ENCODE measurements at places on chromosomes 6 and 20. TPM values are rescaled to one million over a fixed set of nuclear protein-coding genes. Genes with fewer than 3 reads are reported as not detected.
A peak's percentile ranks its signal among the peaks of the same experiment; 100 is the strongest.

DNA sequence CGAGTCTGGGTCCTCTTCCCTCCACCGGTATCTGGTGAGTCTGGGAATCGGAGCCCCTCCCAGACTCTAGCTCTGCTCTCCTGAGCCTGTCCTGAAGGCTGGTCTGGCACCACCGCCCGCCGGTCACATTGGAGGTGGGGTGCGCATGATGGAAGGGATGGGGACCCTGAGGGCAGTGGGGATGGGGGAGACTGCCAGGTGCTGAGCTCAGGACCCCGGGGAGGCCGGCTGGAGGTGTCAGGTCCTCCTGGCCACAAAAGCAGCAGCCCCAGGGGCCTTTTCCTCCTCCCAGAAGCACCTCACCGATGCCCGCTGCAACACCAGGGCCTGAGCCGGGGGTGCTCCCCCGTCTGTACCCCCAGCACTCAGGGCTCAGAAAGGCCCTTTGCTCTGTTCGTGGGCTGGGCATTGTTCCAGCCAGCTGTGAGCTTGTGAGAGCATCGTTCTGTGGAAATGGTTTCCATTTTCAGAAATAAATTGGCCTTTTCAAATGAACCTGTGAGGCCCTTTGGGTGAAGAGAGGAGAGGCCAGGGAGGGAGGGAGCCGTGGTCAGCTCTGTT is 2.5 kb upstream of the NPBWR2 start:
- peak; percentile 30 for DNase-seq

GRCh38 chr20:52963131-52963530 is 9.0 kb upstream of the TSHZ2 start:
- DNase-seq = no peak

- no peak for DNase-seq
These were observed 23.1 kb upstream of the PREX1 start for GRCh38 chr20:48850977-48851299.

DNA sequence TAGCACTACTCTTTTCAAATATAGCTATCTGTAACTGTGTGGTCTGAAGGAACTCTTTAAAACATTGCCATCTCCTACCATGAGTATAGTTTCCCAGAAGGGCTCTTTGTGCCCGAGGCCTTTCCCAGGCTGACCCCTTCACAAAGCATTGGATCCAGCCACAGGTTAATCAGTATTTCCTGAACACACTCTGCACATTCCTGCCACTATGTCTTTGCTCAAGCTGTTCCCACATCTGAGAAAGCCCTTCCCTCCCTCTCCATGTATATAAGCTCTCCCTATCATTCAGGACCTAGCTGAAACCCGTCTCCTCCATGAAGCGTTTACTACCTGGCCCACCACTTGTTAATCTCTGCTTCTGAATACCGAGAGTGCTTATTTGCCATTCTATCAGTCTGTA is 47.8 kb upstream of the PKHD1 start:
- no peak for DNase-seq

DNA sequence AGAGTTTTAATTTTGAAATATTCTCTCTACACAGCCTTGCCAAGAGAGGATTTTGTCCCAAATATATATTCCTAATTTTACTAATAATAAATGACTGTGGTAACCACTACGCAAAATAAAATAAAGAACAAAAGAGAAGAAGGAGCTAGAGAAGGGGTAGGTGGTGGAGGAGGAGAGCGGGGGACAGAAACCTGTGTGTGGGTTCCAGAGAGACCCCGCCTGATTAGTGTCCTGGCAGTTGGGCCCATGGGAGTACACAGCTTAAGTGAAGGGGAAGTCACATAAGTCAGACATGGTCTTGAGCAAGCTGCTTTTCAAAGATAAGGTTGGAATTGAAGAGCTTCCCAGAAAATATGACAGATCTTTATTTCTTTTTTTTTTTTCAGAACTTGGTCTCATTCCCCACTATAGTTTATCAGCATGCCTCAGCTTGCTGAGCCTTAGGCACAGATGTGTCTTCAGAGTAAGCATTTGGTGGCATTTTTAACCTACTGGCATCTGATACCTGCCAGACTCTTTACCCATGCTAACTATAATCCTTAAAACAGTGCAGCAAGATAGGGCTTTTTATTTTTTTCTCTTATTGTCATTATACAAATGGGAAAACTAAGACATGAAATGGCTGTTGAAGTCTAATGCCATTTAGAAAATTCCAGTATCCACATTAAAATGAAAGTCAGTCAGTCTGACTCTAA is 9.6 kb upstream of the RHAG start:
- no peak for DNase-seq

DNA sequence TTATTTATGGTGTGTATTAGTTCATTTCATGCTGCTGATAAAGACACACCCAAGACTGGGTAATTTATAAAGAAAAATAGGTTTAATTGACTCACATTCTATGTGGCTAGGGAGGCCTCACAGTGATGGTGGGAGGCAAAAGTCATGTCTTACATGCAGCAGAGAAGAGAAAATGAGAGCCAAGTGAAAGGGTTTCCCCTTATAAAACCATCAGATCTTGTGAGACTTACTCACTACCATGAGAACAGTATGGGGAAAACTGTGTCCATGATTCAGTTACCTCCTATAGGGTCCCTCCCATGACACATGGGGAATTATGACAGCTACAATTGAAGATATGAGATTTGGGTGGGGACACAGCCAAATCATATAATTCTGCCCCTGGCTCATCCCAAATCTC is 150.0 kb upstream of the AHI1 start:
- no peak for DNase-seq

DNA sequence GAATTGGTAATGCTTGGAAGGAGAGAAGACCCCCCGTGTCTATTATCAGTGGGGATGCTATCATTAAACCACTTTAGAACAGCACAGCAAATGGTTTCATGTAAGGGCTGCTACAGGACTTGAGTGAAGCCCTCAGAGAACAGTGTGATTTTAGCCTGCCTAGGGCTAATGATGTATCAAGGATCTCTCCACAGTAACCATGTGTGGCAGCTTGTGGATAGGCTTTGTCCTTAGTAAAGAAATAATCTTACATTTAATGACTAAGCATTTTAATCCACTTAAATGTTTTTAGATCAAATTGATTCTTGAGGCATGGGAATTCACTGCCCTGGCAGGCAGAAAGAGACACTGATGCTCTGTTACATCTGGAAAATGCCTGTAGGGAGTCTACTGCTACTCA is 495.1 kb downstream of the NKAIN2 start:
- DNase-seq = no peak

DNA sequence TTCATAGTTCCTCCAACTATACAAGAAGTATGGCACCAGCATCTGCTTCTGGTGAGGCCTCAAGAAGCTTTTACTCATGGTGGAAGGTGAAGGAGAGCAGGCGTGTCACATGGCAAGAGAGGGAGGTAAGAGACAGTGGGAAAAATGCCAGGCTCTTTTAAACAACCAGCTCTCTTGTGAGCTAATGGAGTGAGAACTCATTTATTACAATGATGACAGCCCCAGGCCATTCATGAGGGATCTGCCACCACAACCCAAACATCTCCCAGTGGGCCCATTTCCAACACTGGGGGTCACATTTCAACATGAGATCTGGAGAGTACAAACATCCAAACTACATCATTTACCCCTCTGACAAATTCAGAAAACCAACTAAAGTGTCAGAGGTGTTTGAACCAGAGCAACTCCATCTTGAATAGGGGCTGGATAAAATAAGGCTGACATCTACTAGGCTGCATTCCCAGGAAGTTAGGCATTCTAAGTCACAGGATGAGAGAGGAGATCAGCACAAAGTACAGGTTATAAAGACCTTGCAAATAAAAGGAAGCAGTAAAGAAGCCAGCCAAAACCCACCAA is 2.2 kb upstream of the UBD start:
- no peak for DNase-seq

DNA sequence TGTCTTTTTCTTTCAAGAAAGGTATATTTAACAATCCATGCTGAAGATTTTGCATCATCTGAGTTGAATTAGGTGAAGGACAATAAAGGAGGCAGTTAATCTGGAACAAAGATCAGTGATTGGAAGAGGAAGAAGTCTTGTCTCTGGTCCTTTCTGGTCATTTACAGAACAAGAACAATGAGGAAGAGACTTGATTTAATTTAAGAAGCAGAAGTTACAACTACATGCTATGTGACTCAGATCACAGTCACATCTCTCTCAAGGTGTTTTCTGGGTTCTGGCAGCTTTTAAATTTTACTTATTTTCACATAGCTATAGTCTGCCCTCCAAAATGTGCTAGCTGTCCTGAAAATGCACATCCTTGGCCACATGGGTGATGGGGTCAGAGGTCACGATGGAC is 53.5 kb upstream of the DEK start:
- DNase-seq = no peak

- no peak for DNase-seq
These were observed 148.3 kb upstream of the RIN2 start for GRCh38 chr20:19609642-19610223.

GRCh38 chr20:45997187-45997586 is 11.5 kb upstream of the MMP9 start:
- DNase-seq = no peak

- DNase-seq = no peak
These were observed 224.9 kb downstream of the FARS2 start for GRCh38 chr6:5486214-5486613.

DNA sequence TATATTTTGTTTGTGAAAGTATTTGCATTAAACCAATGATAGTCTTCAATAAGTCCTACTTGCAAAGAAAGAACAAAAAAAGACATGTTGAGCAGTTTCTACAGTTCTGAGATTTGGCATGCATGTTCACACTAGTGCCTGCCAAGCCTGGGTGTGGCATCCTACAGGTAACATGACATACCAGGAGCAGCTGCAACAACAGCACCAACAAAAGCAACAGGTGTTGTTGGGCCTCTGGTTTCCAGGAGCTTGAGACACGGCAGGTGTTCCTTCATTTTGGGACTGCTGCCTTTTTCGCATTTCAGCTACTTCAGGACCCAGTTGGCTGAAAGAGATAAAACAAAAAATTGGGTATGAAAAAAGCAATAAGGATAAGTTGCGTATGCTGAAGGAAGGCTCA is 41.2 kb upstream of the MTRF1L start:
- DNase-seq = no peak

DNA sequence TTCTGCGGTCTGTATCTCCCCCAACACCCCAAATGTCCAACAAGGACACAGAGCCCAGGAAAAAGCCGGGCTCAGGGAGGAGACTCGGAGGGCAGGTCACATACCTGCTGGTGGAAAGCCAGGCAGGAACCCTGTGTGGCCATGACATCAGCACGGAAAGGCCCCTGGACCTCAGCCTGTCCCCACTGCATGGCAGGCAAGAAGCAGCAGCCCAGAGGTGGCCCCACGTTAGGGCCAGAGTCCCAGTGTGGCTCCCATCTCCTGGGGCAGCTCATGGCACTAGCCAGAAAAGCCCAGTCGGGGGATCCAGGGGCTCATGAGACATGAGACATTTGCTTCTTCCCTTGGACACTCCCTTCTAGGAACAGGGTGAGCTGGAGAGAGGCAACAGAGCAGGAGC is 258.7 kb downstream of the DLL1 start:
- peak; percentile 21 for DNase-seq

DNA sequence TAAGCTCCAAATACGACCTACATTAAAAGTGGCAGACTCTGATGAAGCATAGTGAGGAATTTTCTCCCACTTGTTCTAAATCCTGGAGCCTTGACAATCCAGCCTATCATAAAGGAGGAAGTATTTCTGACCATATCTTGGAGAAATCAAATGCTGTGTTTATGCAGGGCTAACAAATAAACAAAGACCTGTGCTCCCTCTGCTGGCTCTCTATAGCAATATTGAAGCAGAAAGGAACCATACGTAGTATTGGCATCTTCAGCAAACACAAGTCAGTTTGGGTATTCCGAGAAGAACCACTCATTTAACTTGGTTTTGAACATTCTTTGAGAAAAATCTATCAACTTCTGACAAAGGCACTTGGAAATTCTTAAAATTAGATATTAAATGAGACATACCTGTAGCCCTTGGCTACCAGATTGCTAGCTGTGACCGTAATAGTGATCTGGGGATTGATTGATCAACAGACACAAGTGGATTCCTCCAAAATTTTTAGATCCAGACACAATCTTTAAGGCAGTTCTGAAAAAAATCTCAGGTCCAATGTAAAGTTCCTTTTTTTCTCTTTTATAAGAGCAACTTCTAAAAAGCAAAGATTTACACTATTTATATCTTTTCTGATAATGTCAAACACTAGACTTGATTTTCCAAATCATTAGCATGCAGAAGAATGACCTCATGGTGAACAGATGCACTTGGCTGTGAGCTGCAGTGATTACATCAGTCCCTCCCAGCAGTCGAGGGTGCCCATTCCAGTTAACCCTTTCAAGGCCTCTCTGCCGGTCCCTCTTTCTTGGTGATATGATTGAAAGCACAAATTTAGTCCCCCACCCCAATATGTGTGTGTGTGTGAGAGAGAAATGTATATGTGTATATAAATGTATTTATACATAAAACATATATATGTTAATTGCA is 40.2 kb downstream of the INSM1 start:
- no peak for DNase-seq

DNA sequence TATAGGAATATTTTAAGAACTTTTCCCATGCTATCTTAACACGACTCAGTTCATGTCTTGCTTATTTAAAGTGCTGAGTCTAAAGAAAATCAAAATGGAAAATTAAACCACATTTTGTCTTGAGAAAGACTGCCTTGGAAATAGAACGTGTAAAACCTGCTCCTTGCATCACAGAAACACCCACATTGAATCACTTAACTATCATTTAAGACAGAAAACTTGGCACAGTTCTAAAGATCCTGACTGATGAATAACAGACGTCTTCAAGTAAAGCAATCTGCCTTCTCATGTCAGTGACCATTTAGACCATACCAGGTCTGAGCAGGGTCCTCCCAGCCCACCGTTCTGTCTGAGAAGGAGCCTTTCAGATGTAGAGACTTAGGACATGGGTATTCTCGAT is 7.4 kb downstream of the PERP start:
- no peak for DNase-seq

GRCh38 chr6:84172574-84172973 is 54.9 kb downstream of the CEP162 start:
- no peak for DNase-seq

DNA sequence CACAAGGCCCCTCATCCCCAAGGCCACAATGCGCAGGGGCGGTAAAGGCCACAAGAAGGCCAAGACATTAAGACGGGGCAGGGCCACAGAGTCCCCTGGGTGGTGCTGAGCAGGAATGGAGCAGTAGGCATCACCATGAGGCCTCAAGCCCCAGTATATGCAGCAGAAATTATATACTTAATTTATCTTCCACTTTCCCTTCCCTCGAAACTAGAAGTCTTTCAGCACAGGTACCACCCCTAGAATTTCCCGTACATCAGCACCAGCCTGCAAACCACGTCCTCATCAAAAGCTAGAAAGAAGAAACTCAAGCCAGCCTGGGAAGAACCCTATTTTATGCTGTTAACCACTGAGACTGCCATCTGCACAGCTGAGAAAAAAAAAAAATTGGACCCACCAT is 89.4 kb downstream of the PLG start:
- no peak for DNase-seq

GRCh38 chr20:61352346-61353260 is 100.5 kb downstream of the CDH4 start:
- peak; percentile 17 for DNase-seq

GRCh38 chr6:138844192-138844591 is 48.3 kb downstream of the ECT2L start:
- no peak for DNase-seq

GRCh38 chr6:43828711-43829110 is 58.7 kb downstream of the VEGFA start:
- DNase-seq = peak; percentile 4

The C6orf62 gene
- 88.5 TPM for total RNA-seq

The SLC44A4 gene
- 0.60 TPM for total RNA-seq

The STMND1 gene
- not detected for total RNA-seq

The COL11A2 gene
- 1.6 TPM for total RNA-seq

The CPXM1 gene
- 3.4 TPM for total RNA-seq

The NDUFAF4 gene
- 13.4 TPM for total RNA-seq

The DEFB132 gene
- total RNA-seq = not detected

The SYNCRIP gene
- 119 TPM for total RNA-seq

The MICB gene
- 6.2 TPM for total RNA-seq

The SLC16A10 gene
- 12.2 TPM for total RNA-seq

The BANF2 gene
- total RNA-seq = not detected

Data from aorta (tissue), 5 donors.